ENCODE measurements at places on chromosomes 6 and 20.

GRCh38 chr6:82178759-82179112, 68.8 kb downstream of the IBTK start:
- no peak for DNase-seq

- no peak for DNase-seq
These were observed 19.1 kb downstream of the PCK1 start for GRCh38 chr20:57579898-57580447.

DNA sequence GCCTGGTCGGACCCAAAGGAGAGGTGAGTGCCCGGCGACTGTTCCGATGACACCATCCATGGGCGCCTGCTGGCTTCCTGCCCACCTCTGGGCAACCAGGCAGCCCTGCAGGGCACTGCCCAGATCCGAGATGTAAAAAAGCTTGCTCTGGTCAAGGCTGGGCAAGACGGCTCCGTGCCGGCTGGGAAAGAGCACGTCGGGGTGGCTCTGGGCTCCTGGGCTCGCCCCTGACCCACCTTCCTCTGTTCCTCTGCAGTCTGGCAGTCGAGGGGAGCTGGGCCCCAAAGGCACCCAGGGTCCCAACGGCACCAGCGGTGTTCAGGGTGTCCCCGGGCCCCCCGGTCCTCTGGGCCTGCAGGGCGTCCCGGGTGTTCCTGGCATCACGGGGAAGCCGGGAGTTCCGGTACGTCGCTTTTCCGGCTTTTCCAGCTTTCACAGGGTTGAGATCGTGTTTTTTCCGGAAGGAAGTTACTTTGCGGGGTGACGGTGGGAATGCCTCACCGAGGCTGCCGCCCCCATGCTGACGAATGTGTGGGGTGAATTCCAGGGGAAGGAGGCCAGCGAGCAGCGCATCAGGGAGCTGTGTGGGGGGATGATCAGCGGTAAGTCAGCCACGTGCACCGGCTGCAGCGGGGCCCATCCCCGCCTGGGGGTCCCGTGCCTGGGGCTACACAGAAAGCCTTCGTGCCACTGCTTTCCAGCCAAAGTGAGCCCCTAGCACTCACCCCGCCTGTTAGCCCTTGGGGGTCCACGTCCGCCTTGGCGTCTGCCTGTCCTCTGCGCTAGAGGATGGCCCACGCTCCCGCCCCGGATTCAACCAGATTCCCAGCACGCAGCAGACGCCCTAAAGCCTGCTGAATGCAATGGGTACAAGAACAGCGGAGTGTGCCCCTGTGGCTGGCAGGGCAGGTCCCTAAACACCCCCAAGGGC, 19.3 kb downstream of the COL9A3 start:
- DNase-seq, result no peak

- DNase-seq, result no peak
These were observed 111.9 kb downstream of the ANKRD60 start for GRCh38 chr20:58116505-58116904.

DNA sequence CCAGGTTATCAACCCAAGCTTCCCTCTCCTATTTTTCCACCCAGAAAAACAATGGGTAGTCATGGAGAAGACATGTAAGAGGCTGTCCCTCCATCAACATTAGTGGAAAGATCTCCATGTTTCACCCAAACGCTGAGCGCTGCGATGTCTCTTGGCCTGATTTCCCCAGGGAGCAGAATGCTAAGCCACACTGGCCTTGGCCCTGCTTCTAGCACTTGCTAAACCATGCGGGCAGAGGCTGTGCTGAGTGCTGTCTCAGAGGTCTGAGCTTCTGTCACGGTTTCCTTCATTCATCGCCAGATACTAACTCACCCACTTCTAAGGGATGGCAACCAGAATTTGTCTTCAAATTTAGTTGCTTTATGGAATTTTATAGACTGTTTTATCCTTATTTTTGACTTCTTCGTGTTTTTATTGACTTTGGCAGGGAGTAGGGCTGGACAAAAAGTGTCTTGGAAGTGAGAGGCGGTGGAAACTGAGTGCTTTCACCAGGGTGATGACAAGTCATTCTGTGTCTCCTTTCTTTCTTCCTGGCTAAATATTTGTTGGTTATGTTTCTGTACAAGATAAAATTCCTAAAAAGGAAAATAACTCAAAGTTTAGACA, 181.4 kb upstream of the UST start:
- no peak for DNase-seq

- DNase-seq, result no peak
These were observed 58.5 kb downstream of the SUN5 start for GRCh38 chr20:32945710-32946221.
